ENCODE measurements at places on chromosomes 1 and 21. TPM values are rescaled to one million over a fixed set of nuclear protein-coding genes. Genes with fewer than 3 reads are reported as not detected.

GRCh38 chr1:91793877-91794276 lies 92.1 kb downstream of the TGFBR3 start:
- DNase-seq = no peak

GRCh38 chr1:182217071-182217470 lies 155.6 kb upstream of the ZNF648 start:
- DNase-seq = no peak

GRCh38 chr1:165375623-165376022 lies 19.1 kb upstream of the LMX1A start:
- no peak for DNase-seq

The PRKAA2 gene
- total RNA-seq = 2.0 TPM

The C1orf87 gene
- 0.94 TPM for total RNA-seq

The NKAIN1 gene
- 1.9 TPM for total RNA-seq

DNA sequence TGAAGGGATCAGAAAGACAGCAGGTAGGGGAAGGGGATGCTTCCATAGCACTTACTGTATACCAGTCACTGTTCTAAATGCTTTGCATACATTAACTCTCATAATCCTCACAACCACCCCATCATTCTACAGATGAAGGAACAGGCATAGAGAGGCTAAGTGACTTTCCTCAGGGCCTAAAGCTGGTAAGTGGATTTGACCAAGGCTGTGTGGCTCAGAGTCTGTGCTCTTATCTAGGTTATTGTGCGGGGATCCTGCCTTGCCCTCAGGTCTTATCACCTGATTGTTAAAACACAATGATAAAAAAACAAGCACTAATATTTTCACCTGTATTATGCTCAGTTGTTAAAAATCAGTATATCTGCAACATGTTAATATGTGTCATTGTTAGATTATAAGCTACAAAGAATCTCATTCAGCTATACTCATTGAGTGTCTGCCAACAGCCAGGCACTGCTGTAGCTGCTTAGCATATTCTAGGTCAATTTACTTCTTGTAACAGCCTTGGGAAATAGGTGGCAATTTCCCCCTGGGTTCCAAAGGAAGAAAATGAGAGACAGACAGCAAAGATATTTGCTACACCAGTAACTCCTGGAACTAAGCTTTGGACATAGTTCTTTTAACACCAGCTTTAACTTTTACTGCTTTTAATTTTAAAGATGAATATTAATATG lies 38.6 kb upstream of the RBM15 start:
- DNase-seq = no peak

DNA sequence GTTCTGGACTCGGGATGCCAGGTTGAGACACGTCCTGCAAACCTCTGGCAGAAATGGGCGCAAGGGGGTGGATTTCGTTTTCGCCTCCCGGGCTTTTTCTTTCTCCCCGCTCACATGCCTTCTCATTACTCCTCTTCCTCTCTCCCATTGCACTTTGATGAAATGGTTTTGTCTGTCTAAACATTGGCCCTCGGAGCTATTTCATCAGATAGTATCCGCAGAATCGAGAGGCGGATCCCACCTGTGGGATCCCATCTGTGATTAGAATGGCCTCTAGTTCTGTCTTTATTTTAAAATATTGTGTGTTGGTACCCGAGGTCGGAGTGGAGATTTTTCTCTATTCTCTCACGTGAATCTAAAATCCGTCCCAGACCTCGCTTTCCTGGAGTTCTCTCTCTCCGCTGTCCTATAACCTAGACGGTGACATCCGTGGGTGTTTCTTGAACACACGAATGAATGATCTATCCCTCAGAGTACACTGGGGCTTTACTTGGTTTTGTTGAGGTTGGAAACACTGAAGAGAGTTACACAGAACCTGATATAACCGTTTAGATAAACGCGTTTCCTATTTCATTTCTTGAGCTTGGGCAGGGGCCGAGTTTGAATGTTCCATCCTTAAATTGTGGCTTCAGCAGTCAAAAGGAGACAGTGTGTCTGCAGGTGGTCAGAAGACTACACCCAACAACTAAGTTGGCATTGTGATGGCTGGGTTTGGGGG lies 2.0 kb downstream of the EDARADD start:
- no peak for DNase-seq

GRCh38 chr1:62057641-62058290 lies 136.9 kb upstream of the L1TD1 start:
- no peak for DNase-seq

DNA sequence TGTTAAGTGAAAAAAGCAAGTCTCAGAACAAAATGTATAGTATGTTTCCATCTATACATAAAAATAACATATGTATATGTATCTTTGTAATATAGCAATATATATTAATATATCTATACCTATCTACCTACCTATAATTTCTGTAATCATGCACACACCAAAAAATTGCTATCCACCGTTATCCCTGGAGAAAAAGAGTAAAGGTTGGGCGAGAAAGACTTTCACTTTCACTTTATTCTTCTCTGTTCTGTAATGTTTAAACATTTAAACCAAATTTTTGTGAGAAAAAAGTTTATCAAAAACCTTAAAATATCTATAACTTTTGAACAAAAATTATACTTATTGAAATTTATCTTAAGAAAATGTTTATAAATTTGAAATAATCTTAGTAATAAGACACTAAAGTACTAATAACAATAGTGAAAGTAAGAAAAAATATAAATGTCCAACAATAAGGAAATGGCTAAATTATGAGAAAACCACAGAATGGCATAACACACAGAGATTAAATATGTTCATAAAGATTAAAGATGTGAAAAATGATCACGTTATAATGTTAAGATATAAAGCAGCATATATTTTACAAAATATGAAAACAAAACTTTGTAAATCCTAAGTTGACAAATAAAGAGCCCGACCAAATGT lies 74.0 kb upstream of the LRRC53 start:
- DNase-seq = no peak

The CACHD1 gene
- total RNA-seq = 5.5 TPM

DNA sequence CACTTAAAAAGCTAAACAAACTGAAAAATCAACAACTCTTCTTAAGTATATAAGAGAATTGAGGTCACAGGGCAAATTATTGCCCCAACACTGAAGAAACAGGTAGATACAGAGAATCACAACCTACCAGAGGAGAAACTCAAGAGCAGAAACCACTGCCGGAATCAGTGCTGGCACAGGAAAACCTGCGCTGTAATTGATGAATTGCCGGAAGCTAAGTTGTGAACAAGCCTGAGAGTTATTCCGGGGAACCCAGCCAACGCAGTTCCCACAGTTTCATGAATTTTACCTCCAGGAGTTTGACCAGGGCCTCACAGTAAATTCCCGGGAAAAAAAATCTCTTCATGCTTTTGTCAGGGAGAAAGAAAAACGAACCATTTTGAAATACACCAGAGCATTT lies 657.1 kb upstream of the BRINP3 start:
- DNase-seq = no peak

- no peak for DNase-seq
Measured at GRCh38 chr1:235910357-235911299, 43.9 kb upstream of the LYST start.

The ARHGEF2 gene
- 201 TPM for total RNA-seq

GRCh38 chr1:30318864-30319718 lies 404.3 kb downstream of the MATN1 start:
- peak; percentile 66 for DNase-seq

The HNRNPU gene
- total RNA-seq = 299 TPM

DNA sequence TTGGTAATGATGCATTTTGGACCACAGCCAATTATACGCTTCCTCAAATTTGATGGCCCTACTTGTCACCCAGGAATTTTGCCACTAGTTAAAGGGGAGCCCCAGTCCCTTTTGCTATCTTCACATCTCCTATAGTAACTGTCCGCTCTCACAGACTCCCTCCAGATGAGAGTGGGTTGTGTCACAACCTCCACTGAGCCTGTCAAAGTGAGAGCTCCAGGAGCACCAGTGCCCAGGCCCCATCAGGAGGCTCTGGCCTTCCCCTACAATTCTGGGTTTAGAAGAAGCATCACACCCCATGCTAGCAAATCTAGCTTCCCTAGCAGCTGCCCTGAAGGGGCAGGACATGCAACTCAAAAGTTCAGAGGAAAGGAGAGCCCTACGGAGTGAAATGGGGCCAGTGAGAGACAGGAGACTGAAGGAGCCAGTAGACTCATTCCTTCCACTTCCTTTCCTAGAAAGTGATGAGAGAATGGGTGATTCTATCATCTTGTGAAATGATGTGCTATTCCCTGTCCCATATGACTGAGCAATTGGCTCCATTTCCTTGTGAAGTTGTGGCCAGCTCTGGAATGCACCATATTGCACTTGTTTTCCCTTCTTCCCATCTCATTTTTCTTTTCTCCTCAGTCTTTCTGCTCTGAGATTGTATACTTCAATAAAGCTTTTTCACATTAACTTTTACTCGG lies 541.3 kb downstream of the DPYD start:
- no peak for DNase-seq

The CTSE gene
- not detected for total RNA-seq

The SYDE2 gene
- total RNA-seq = 6.0 TPM

DNA sequence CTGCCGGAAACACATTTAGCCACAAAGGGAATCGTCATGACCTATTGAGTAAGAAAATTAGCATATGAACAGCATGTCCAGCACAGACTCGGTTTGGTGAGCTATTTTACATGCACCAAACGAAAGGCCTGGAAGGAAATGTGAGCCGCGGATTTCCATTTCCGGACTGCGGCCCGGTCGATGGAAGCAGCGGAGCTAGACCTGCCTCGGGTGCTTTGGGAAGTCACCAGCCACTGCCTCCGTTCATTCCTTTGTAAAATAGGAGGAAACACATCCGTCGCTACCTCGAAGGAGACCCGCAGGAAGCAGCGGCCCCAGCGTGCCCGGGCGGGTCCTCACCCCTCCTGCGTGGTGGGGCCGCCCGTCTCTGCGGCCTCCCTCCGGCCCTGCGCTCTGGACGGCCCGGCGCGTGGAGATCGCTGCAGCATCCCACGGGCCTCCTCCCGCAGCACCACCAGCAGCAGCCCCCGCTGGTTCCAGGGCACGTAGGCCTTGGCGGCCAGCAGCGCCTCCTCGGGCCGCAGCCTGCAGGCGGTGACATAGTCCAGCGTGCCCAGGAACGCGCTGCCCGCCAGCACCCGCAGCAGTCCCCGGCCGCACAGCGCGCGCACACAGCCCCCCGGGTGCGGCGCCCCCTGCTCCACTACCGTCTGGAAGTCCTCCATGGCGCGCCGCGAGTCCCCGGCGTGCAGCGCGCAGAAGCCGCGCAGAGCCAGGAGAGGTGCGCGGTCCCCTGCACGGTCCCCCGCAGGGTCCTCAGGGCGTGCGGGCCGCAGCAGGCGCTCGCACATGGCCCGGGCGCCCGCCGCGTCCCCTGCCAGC lies 12.1 kb downstream of the TTC34 start:
- peak; percentile 82 for DNase-seq

The SYT14 gene
- total RNA-seq = 0.10 TPM

The HMGCS2 gene
- total RNA-seq = not detected

All from osteocyte (in vitro differentiated cells).